ENCODE measurements at places on chromosomes 5 and 9.
A peak's percentile ranks its signal among the peaks of the same experiment; 100 is the strongest.

- DNase-seq, result no peak
These were observed 884 bp upstream of the GSN start for GRCh38 chr9:121266906-121267650.

GRCh38 chr9:76877961-76878360 lies 28.0 kb downstream of the PRUNE2 start:
- no peak for DNase-seq

DNA sequence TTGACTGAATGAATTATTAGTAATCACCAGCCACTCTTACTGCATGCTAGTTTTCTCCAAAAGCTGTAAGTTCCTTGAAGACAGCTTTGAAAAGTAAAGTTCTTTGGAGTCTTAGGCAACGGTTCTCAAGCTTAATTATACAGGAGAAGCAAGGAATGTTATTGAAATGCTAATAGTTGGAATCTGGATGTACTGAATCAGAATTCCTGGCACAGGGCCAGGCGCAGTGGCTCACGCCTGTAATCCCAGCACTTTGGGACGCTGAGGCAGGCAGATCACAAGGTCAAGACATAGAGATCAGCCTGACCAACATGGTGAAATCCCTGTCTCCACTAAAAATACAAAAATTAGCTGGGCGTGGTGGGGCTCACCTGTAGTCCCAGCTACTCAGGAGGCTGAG lies 33.4 kb downstream of the GRIA1 start:
- peak; percentile 74 for DNase-seq

DNA sequence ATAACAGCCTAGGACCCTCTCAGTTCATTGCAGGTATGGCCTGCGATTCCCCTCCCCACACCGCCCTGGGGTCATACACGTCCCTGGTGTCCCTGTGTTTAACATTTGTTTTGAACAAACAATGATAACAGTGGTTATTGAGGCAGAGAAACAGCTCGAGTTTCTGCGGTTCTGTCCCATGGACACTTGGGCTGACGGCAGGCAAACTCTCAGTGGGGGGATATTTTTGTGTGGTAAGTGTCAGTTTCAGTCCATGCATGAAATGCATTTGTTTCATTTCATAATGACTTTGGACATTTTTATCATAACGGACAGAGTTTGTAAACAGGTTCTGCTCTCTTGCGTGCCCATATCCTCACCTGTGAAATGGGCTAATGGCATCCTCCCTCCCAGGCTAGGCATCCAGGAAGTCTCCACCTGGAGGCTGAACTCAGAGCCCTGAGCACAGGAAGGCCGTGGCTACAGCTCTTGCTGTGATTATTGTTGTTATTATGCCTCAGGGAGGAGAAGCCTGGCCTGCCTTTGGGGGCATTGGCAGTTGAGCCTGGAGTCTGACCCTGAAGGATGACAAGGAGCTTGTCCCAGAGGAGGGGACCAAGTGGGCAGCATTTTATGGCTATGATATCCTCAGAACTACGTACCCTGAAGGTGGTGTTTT lies 190.9 kb downstream of the GADD45G start:
- peak; percentile 5 for DNase-seq

DNA sequence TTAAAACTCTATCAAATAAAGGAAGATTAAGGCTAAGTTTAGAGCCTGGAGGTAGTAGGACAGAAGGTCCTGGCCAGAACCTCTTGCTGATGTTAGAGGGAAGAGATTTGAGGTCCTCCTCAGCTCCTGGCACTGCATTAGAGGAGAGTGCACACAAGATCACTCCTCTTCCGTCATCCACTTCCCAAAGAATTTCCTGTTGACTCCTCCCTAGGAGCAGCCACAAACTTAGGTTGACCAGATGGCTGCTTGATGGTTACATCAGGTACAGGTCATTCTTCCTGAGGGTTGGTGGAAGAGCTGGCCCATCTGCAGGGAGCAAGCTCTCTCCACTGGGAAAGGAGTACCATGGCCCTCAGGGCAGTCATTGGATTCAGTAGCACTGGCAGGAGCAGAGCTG lies 93.9 kb upstream of the IL33 start:
- no peak for DNase-seq

- DNase-seq, result no peak
These were observed 278.0 kb downstream of the NTRK2 start for GRCh38 chr9:84947412-84947972.
